ENCODE measurements at places on chromosomes 7 and 10. TPM values are rescaled to one million over a fixed set of nuclear protein-coding genes. Genes with fewer than 3 reads are reported as not detected.

Gene KCND2
- polyA plus RNA-seq: not detected

Gene ZNF488
- polyA plus RNA-seq: not detected

Gene SEMA4G
- not detected for polyA plus RNA-seq

Gene HABP2
- not detected for polyA plus RNA-seq

Gene CYP3A4
- polyA plus RNA-seq: not detected

Gene INSYN2A
- not detected for polyA plus RNA-seq

Gene OPN1SW
- not detected for polyA plus RNA-seq

Gene SFTPA1
- polyA plus RNA-seq: not detected

Gene ANKRD30A
- polyA plus RNA-seq: not detected

Gene SLIT1
- 0.60 TPM for polyA plus RNA-seq

Gene ZNF467
- polyA plus RNA-seq: 43.4 TPM

Gene C10orf105
- 0.48 TPM for polyA plus RNA-seq

Gene PRR15
- not detected for polyA plus RNA-seq

Gene ANKRD26
- 0.36 TPM for polyA plus RNA-seq

Gene HHEX
- 51.2 TPM for polyA plus RNA-seq

Gene SLC39A12
- polyA plus RNA-seq: not detected

Gene AUTS2
- 0.08 TPM for polyA plus RNA-seq

Gene PTTG1IP2
- not detected for polyA plus RNA-seq

Gene OPALIN
- not detected for polyA plus RNA-seq

Gene CDNF
- polyA plus RNA-seq: 0.28 TPM

Gene AKR1C2
- polyA plus RNA-seq: not detected

Gene TSPAN12
- not detected for polyA plus RNA-seq

Gene C10orf62
- polyA plus RNA-seq: not detected

Gene ZNF239
- not detected for polyA plus RNA-seq

Gene EBLN1
- not detected for polyA plus RNA-seq

Gene H2BK1
- polyA plus RNA-seq: not detected

Gene CCDC172
- not detected for polyA plus RNA-seq

Gene OPN4
- not detected for polyA plus RNA-seq

Gene TAC1
- polyA plus RNA-seq: not detected

Gene TCAF1
- polyA plus RNA-seq: 3.0 TPM

Gene PRLHR
- polyA plus RNA-seq: not detected

Gene PIK3CG
- polyA plus RNA-seq: 31.2 TPM

Gene MINDY3
- 3.7 TPM for polyA plus RNA-seq

Gene XRCC2
- 0.05 TPM for polyA plus RNA-seq

Gene ASB4
- not detected for polyA plus RNA-seq

Gene PON1
- polyA plus RNA-seq: not detected

Gene EIF5AL1
- polyA plus RNA-seq: 0.16 TPM

Gene OR9A2
- polyA plus RNA-seq: not detected

Gene TMEM229A
- not detected for polyA plus RNA-seq

Gene FBXO24
- polyA plus RNA-seq: 0.42 TPM

Gene CUZD1
- polyA plus RNA-seq: 0.14 TPM

Gene DNMBP
- polyA plus RNA-seq: 0.83 TPM

Gene ERV3-1
- 2.1 TPM for polyA plus RNA-seq

Gene IFIT1
- polyA plus RNA-seq: 12.1 TPM

Gene TFPI2
- polyA plus RNA-seq: not detected

Gene FEZF1
- polyA plus RNA-seq: not detected

Gene SVOPL
- polyA plus RNA-seq: not detected

Gene RELN
- polyA plus RNA-seq: not detected

Gene ABCB1
- polyA plus RNA-seq: not detected

Gene TRIM4
- 17.9 TPM for polyA plus RNA-seq

Gene ADCY1
- 0.01 TPM for polyA plus RNA-seq

Gene ALOX5
- polyA plus RNA-seq: 223 TPM

Gene ZNF365
- not detected for polyA plus RNA-seq

Gene DENND2A
- polyA plus RNA-seq: not detected

Gene HTR5A
- polyA plus RNA-seq: not detected

Gene CREB5
- polyA plus RNA-seq: 72.3 TPM

Gene TNPO3
- polyA plus RNA-seq: 19.7 TPM

Gene PIP4K2A
- 16.6 TPM for polyA plus RNA-seq

Gene SERPINE1
- 0.07 TPM for polyA plus RNA-seq
